ENCODE measurements at places on chromosomes 16 and 17. TPM values are rescaled to one million over a fixed set of nuclear protein-coding genes. Genes with fewer than 3 reads are reported as not detected.

DNA sequence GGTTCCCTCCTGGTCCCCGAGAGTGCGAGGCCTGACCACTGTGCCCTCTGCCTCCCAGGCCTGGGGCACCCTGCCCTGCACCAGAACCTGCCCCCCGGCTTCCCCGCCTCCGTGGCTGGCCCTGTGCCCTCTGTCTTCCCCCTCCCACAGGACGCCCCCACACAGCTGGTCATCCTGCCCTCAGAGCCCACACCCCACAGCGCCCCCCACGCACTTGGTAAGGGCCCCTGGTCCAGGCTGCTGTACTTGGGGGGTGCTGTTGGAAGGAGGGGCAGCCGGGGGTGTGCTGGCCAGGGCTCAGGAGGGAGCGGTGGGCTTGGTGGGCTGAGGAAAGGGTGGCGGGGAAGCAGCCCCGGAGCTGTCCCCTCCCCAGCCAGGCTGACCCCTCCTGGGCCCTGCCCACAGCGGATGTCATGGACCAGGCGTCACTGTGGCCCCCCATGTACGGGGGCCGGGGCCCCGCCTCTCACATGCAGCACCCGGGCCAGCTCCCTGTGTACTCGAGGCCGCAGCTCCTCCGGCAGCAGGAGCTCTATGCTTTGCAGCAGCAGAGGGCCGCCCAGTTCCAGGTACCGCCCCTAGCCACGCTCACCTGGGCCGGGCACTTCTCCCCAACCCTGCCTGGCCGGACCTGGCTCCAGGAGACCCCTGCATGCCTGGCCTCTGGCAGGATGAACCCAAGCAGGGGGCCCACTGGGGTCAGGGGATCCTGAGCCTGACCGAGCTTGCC is 49.5 kb downstream of the BAHCC1 start:
- H3K36me3 ChIP-seq: peaks cover 5% of the 10 kb centered on the region
- H3K27ac ChIP-seq: no peak overlapping the region
- H3K4me3 ChIP-seq: no peak overlapping the region

The ACE gene
- total RNA-seq: 73.3 TPM

- H3K36me3 ChIP-seq: no peaks in the 10 kb centered on the region
- H3K27ac ChIP-seq: no peak overlapping the region
- DNase-seq: no peak
- no peaks in the 10 kb centered on the region for H3K27me3 ChIP-seq
Measured at GRCh38 chr16:48123104-48123788, 32.5 kb downstream of the ABCC12 start.

The CEMP1 gene
- total RNA-seq: 2.5 TPM

The TGFB1I1 gene
- 50.3 TPM for total RNA-seq

- H3K4me1 ChIP-seq: no peaks in the 10 kb centered on the region
- no peak overlapping the region for H3K4me3 ChIP-seq
- H3K36me3 ChIP-seq: peaks cover 7% of the 10 kb centered on the region
- no peak overlapping the region for H3K27ac ChIP-seq
- no peaks in the 10 kb centered on the region for H3K27me3 ChIP-seq
Measured at GRCh38 chr16:80981103-80981502, 25.6 kb downstream of the CMC2 start.

DNA sequence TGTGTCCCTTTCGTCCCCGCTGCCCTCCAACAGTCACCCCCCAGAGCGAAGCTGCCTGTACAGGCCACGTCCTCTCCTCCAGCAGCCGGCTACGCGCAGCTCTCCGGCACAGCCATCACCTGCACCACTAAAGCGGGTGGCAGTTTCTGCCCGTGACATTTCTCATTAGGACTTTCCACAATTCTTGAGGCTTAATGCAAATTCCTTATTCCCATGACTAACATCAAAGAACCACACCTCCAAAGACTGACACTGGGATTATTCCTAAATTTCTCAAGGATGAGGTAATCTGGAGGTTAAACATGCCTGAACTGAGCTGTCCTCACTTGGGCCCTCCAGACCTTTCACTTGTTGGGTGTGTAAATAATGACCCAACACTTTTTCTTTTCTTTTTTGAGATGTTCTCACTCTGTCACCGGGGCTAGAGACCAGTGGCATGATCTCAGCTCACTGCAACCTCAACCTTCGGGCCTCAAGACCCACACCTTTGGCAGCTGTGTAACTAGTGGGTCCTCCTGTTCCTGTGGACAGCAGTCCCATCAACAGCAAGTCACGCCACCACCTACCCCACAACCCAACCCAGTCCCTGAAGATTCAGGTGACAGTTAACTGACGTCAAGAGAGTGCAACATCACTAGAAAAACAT is 11.7 kb downstream of the ANKRD11 start:
- no peak overlapping the region for H3K4me3 ChIP-seq
- DNase-seq: peak; percentile 46
- no peaks in the 10 kb centered on the region for H3K27me3 ChIP-seq
- no peak overlapping the region for H3K27ac ChIP-seq
- no peaks in the 10 kb centered on the region for H3K36me3 ChIP-seq
- peaks cover 63% of the 10 kb centered on the region for H3K4me1 ChIP-seq

The ATP2A1 gene
- total RNA-seq: 4.2 TPM

DNA sequence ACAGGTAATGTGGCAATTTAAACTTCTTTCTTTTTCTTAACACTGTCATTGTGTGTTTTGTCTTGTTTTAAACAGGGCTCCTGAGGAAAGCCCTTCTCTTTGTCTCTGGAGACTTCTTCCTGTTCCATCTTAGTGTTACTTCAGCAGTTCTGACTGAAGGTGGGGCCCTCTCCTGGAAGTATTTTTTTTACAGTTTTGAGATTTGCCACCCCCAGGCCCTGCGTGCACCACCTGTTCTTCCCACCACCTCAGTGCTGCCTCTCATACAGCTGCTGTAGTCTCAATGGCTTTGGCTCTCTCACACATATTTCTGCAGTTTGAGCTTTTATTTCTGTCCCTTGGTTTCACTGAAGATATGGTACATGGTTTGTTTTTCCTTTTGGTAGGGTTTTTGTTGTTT is 52.5 kb upstream of the ALDH3A1 start:
- peaks cover 16% of the 10 kb centered on the region for H3K36me3 ChIP-seq
- H3K4me3 ChIP-seq: no peak overlapping the region
- H3K4me1 ChIP-seq: no peaks in the 10 kb centered on the region
- no peak overlapping the region for H3K27ac ChIP-seq

DNA sequence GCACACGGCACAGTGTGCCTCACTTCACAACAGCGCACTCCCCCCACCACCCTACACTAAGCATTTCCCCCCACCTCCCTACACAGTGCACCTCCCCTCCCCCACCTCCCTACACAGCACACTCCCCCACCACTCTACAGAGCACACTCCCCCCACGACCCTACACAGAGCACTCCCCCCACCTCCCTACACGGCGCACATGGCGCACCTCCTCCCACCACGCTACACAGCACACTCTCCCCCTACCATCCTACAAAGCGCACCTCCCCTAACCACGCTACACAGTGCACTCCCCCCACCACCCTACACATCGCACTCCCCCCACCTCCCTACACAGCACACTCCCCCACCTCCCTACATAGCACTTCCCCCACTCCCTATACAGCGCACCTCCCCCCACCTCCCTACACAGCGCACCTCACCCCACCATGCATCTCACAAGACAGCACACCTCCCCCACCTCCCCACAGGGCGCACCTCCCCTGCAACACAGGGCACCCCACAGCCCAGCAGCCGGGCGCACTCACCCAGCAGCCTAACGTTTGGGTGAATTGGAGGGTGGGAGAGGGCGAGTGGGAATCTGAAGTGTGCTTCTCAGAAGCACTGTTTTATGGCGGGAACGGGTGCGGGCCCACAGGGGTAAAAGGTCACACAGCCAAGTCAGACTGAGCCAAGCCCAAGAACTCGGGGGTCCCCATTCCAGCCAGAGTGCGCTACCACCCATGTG is 10.3 kb downstream of the KNOP1 start:
- no peaks in the 10 kb centered on the region for H3K27me3 ChIP-seq
- no peak overlapping the region for H3K4me3 ChIP-seq
- no peak overlapping the region for H3K27ac ChIP-seq
- H3K36me3 ChIP-seq: peaks cover 68% of the 10 kb centered on the region

- H3K36me3 ChIP-seq: no peaks in the 10 kb centered on the region
- no peaks in the 10 kb centered on the region for H3K27me3 ChIP-seq
- no peaks in the 10 kb centered on the region for H3K4me1 ChIP-seq
- no peak for DNase-seq
Measured at GRCh38 chr17:71905376-71906031, 215.3 kb upstream of the SOX9 start.

- peak; percentile 97 for DNase-seq
- peak within 1 kb of the TSS; percentile 98 for H3K27ac ChIP-seq
- no peaks in the 10 kb centered on the region for H3K27me3 ChIP-seq
- H3K4me1 ChIP-seq: peaks cover 20% of the 10 kb centered on the region
Measured at GRCh38 chr17:60525685-60526514, at the start of gene APPBP2. APPBP2 (minus strand) TSS chr17:60526242; CDS start chr17:60525931, 311 bp downstream.

- no peaks in the 10 kb centered on the region for H3K4me1 ChIP-seq
- peaks cover 5% of the 10 kb centered on the region for H3K27me3 ChIP-seq
- no peak overlapping the region for H3K4me3 ChIP-seq
- DNase-seq: no peak
Measured at GRCh38 chr16:86882586-86883280, 304.4 kb downstream of the FOXL1 start.

GRCh38 chr16:88807142-88807625 is 3.6 kb downstream of the CDT1 start:
- no peaks in the 10 kb centered on the region for H3K36me3 ChIP-seq
- H3K27me3 ChIP-seq: no peaks in the 10 kb centered on the region
- DNase-seq: peak; percentile 83

The ADAP2 gene
- 22.8 TPM for total RNA-seq

The SARM1 gene
- 10.3 TPM for total RNA-seq

- DNase-seq: no peak
- no peak overlapping the region for H3K4me3 ChIP-seq
- H3K4me1 ChIP-seq: peaks cover 51% of the 10 kb centered on the region
- H3K36me3 ChIP-seq: no peaks in the 10 kb centered on the region
Measured at GRCh38 chr17:17740615-17741348, 59.5 kb downstream of the RAI1 start.

DNA sequence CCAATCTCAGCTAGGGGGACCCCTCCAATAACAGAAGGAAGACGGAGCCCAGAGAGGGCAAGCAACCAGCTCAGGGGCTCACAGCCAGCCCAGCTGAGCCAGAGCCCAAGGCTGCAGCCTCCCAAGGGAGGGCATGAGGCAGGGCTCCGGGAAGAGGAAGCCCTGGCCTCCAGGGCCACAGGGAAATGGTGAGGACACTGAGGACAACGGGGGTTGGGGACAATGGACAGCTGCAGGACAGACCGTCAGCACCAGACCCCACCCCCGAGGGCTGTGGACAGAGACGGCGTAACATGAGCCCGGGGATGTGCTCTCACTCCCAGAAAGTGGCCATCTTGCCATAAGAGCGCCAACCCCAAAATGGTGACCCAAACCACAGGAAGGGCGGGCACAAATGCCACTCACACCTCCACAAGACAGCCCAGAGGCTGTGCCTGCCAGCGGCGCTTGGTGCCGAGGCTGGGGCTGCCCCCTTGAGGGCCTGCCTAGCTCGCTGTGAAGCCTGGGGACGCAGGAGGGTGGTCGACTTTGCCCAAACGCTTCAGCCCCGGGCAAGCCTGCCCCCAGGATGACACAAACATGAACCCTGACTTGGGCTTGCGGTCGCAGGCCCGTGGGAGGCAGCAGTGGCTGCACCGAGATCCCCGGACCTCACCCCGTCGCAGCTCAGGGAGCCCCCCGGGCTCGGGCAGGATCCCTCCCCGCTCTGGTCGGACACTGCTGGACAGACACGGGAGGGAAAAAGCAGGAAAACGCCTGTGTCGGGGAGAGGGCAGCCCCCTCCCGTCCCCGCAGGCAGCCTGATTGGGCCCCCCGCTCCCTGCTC is 10.5 kb downstream of the PIMREG start:
- no peaks in the 10 kb centered on the region for H3K36me3 ChIP-seq
- no peak for DNase-seq
- H3K4me1 ChIP-seq: no peaks in the 10 kb centered on the region
- H3K4me3 ChIP-seq: no peak overlapping the region
- H3K27me3 ChIP-seq: no peaks in the 10 kb centered on the region

- H3K27me3 ChIP-seq: no peaks in the 10 kb centered on the region
- no peak overlapping the region for H3K4me3 ChIP-seq
- no peaks in the 10 kb centered on the region for H3K4me1 ChIP-seq
- no peak for DNase-seq
- H3K27ac ChIP-seq: no peak overlapping the region
- peaks cover 29% of the 10 kb centered on the region for H3K36me3 ChIP-seq
Measured at GRCh38 chr16:57209780-57210179, 23.7 kb downstream of the RSPRY1 start.

DNA sequence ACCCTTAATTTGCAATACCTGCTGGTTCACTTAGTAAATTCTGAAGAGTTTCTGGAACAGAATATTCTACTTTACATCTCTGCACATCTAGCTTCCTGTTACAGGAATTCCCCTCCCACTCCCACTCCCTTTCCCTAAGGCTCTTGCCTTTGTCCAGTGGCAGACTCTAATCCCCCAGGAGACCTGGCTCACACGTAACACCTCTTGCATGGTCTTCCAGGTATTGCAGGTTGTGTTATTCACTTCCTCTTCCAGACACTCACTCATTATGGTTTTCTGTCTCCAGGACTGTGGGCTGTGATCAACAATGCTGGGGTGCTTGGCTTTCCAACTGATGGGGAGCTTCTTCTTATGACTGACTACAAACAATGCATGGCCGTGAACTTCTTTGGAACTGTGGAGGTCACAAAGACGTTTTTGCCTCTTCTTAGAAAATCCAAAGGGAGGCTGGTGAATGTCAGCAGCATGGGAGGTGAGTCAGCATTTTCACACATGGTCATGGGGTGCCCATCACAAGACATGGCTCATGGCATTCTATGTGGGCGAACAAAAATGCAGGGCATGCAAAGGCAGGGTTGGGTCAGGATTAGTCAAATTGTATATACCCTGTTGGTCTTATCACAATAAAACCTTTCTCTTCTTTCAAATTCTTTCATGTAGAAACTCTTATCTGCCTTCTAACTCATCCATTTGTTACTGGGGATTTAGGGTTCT is 35.8 kb downstream of the HSD17B2 start:
- peaks cover 9% of the 10 kb centered on the region for H3K4me1 ChIP-seq
- no peaks in the 10 kb centered on the region for H3K36me3 ChIP-seq
- H3K4me3 ChIP-seq: no peak overlapping the region
- H3K27me3 ChIP-seq: no peaks in the 10 kb centered on the region

DNA sequence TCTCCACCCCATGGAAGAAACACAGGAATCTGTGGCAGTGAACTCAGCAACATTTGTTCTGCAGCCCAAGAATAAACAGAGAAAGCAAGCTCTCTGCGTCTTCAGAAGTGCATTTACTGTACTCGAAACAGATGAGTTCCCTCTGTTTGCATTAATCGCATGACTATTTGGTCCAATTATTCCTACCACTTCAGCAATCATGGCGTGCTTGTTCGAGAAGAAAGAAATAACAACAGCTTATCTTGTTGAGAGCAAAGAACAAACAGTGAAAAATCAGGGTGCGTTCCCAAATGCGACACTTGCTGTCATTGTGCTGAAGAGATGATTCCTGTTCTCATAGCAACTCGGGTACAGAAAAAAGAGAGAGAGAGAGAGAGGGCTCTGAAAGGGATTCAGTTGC is 445.3 kb upstream of the MAF start:
- no peak for DNase-seq
- H3K27me3 ChIP-seq: no peaks in the 10 kb centered on the region
- no peak overlapping the region for H3K27ac ChIP-seq
- H3K4me1 ChIP-seq: no peaks in the 10 kb centered on the region

Data from upper lobe of left lung (tissue), 6 donors.